Hepatocyte (in vitro differentiated cells): ENCODE measurements at places on chromosomes 1 and 21.

DNA sequence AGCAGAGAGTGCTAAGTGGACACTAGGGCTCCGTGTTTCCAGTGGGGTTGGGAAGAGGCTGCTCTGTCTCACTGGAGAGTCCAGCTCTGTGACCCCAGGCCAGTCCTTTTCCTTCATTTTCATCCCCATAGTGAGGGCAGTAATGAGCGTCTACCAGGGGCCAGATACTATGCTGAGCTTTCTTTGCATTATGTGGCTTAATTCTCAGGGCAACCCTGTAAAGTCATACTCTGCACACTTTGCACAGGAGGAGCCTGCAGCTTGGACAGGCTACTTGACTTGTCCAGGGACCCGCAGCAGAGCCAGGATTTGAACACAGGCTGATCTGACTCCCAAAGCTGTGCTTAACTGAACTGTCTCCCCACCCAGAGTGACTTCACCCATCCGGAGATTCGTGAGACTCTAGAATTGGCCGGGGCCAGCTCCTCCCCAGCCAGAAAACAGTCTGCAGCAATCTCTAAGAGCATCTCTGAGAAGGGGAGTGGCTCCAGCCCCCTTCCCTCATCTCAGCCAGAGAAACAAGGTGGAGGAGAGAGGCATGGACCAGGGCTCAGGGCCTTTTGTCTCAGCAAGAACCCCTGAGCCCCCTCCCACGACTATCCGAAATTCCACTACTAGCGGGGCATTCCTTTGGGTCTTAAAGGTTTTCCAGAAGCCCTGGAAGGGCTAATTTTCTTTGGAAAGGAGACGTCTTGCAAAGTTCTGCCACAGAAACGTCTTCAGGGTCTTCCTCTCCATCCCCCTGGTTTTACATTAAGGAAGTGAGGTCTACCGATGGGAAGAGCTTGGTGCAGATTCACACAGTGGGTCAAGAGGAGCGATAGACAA, 866 bp upstream of the FNDC5 start:
- DNase-seq = no peak

DNA sequence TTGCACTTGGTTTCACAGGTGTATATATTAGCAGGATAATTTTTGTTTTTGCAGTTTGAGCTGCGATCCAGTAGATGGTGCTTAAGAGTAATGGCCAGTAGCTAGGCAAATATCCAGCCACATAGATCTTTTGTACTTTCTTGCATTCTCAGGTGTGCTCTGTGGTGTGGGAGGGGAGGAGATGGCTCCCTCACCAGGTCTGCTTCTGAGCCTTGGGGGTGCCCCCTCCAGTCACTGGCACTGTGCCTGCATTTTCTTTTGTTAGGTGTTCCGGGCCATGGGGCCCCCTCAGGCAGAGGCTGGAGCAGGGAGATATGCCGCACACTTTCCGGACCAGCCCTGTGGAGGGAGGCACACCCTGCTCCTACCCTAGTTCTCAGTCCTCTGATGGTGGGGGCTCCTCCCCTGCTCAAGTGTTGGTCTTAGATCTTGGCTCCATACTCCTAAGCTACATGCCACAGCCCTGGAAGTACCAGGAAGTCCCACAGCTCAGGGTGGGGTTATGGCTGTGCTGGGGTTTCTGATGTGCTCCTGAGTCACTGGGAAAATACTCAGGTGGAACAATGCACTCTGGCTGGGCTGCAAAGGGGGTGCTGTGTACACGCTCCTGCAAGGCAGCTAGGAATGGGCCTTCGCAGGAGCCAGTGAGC, 197.6 kb upstream of the DMRTA2 start:
- peak; percentile 40 for DNase-seq

DNA sequence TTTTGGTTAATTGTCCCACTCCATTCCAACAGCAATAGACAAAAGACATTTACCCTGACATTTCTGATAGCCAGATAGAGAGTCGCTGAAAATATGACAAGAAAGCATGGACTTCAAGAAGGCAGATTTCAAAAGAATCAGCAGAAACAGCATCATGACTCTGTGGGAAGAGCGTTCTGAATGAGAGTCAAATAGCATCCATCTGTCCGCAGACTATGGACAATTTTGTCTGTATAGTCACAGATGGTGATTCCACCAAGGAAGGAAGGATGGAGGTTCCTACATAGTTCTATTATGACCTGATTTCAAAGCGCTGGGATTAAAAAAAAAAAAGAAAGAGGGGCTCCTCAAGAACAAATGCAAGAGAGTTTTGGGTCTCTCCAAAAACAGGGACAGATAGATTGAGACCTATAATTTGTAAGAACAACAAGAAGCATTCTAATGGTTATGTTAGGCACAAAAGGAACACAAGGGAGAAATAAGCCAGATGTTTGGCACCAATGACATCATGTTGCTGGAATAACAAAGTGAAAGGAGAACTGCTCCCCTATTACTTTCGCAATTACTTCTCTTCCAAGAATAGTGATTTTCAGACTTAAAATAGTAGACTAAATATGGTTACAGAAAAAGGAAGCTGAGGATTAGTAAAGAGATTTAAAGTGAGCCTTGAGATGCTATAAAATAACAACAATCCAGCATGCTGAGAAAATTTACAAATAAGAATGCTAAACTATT, 28.5 kb downstream of the NIBAN1 start:
- DNase-seq = no peak

DNA sequence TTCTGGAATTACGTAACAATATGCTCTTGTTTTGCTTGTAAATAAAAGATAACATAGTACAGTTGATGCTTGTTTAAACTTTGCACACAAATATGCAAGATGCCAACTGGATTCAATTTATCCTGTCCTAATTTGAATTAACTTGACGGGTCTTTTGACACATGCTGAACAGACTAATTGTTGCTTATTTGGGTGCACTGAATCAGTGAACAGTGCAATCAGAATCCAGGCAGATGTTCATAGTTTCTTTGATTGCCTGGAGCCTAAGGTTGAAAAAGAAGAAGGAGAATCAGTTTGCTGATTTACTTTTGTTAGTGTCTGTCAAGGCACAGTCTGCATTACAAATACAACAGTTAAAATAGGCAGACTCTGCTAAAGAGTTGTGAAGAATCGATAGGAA, 307.9 kb downstream of the COL11A1 start:
- DNase-seq = no peak

DNA sequence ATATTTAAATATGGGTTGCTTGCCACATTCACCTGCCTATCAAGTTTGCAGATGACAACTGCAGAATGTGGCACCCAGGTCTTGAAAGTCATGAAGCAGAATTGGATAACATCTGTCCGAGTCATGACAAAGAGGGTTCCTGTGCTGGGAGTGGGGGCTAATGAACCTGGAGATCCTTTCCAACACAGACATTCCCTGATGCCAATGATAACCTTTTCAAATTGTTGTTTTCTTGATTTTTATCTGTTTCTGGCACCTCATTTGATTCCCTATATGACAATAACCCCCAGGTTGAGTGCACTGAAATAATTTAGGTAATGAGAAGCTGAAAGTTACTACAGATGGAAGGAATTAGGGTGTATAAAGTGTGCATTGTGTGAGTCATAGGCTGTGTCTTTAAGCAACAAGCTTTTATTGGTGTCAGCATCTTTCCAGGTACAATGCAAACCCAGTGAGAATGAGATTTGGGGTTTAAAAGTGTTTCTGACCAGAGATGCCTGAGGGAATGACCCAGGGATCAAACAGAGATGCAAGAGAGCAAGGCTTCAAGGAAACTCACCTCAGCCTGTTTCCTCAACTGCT, 32.0 kb upstream of the IL10 start:
- no peak for DNase-seq
